ENCODE measurements at places on chromosomes 7 and 10.

GRCh38 chr7:1555046-1555812, 776 bp downstream of the TMEM184A start:
- DNase-seq: peak; percentile 61

DNA sequence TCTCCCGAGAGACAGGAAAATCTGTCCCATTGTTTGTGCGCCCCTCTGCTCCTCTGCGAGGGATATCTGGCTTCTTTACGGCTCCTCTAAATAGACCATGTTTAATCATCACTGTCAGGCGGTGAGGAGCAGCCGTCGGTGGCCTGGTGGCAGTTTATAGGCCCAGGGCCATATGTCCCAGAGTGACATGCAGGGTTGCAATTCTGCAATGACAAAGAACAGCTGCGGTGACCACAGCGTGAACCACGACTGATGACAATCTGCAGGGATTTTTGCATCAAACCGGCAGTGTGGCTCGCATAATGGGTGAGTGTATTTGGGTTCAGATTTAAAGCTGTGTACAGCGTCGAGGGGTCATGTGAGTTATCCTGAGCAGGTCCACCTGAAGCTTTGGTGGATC, 41.5 kb downstream of the GATA3 start:
- no peak for DNase-seq

GRCh38 chr7:94449151-94449725, 54.5 kb downstream of the COL1A2 start:
- DNase-seq: peak; percentile 26

DNA sequence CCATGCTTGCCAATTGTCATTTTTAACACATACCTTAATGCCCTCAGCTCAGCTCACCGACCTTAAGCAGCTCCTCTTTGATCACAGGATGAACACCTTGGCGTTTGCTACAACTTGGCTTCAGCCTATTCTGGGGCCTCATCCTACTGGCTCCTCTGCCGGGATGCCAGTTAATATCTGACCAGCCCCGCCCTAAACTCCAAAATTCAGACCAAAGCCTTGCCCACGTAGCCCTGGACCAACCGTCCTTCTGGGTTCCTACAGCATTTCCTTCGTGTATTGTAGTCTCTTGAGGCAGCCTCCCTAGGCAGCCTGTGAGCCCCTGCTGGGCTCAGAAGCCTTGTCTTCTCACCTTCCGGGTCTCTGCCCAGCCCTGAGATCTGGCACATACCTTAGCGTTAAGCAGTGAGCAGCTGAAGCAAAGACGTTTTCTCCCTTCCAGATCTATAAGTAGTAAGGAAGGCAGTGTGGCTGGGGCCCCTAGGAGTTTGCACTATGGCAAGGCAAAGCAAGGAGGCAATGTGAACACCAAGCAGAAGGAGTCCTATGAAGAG, 836 bp downstream of the ENO4 start:
- no peak for DNase-seq

DNA sequence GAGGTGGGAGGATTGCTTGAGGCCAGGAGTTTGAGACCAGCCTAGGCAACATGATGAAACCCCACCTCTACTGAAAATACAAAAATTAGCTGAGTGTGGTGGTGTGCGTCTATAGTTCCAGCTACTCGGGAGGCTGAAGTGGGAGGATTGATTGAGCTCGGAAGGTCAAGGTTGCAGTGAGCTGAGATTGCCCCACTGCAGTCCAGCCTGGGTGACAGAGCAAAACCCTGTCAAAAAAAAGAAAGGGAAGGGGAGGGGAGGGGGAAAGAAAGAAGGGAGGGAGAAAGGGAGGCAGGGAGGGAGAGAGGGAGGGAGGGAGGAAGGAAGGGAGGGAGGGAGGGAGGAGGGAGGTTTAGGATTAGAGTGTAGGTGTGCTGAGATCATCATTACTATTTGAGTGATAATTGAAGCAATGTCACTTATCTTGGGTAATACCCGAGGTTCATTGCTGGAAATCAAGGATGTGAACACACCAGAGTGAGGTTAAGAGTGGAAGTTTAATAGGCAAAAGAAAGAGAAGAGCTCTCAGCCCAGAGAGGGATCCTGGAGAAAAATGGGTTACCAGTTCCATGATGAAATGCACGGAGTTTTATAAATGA, 27.6 kb downstream of the VCL start:
- DNase-seq: no peak

GRCh38 chr7:98626460-98627412, 9.7 kb downstream of the NPTX2 start:
- no peak for DNase-seq

DNA sequence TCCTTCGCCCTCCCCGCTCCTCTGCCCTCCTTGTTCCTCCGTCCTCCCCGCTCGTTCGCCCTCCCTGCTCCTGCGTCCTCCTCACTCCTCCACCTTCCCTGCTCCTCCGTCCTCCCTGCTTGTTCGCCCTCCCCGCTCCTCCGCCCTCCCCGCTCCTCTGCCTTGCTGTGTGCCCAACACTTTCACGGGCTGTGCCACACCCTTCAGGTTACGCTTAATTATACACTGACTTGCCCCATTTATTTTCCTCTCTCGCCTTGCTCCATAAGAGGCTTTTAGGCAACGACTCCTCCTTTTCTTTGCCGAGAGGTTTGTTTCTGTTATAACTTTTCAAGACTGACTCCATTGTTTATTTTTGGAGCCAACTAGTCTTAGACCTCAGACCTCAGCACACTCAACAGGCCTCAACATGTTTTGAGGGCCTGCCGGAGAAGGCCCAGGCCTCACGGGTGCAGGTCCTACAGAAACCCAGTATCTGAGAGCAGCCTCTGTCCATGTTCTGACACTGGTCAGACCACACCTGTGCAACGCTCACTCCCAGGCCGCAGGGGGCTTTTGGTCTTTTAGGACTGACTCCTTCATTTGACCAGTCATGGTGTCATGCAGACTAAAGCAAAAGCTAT, 18.2 kb upstream of the PRKAG2 start:
- no peak for DNase-seq

- DNase-seq: no peak
Measured at GRCh38 chr7:46315891-46316290, 394.8 kb upstream of the IGFBP3 start.

- peak; percentile 30 for DNase-seq
Measured at GRCh38 chr7:40232242-40232893, 97.6 kb downstream of the SUGCT start.

- no peak for DNase-seq
Measured at GRCh38 chr10:32332299-32332750, 14.6 kb downstream of the EPC1 start.

DNA sequence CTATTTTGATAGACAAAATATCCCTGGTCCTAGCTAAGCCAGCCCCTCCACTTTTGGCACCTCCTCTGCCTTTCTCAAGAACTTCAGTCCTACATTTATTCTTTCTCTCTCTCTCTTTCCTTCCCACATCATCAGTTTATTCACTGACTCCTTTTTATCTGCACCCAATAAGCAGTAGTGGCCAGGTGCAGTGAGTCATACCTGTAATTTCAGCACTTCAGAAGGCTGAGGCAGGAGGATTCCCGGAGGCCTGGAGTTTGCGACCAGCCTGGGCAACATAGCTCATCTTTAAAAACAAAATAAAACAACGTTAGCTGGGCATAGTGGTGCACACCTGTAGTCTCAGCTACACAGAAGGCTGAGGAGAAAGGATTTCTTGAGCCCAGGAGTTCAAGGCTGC, 19.4 kb upstream of the NRP1 start:
- DNase-seq: no peak

DNA sequence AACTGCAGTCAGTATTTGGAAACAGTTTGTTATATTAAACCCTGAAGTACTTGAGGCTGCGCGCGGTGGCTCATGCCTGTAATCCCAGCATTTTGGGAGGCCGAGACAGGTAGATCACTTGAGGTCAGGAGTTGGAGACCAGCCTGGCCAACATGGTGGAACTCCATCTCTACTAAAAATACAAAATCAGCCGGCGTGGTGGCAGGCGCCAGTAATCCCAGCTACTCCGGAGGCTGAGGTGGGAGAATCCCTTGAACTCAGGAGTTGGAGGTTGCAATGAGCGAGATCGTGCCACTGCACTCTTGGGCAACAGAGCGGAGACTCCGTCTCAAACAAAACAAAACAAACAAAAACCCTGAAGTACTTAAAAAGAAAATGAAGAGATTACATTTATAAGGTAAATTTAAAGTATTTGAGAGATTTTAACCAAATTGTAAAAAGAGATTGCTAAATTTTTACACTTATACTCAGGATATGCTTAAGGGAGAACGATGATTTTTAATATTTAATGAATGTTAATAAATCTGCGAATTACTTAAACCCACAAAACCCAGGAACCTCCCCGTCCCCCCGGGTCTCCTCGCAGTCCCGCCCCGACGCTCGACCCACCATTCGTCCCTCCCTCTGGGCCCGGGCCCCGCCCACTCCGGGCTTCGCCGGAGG, 425 bp upstream of the MTG1 start:
- DNase-seq: no peak

GRCh38 chr7:157006829-157007469, 3.5 kb downstream of the MNX1 start:
- DNase-seq: no peak

- DNase-seq: no peak
Measured at GRCh38 chr7:50331564-50332208, 27.2 kb downstream of the IKZF1 start.

GRCh38 chr7:54084340-54084739, 457.8 kb upstream of the VSTM2A start:
- no peak for DNase-seq

DNA sequence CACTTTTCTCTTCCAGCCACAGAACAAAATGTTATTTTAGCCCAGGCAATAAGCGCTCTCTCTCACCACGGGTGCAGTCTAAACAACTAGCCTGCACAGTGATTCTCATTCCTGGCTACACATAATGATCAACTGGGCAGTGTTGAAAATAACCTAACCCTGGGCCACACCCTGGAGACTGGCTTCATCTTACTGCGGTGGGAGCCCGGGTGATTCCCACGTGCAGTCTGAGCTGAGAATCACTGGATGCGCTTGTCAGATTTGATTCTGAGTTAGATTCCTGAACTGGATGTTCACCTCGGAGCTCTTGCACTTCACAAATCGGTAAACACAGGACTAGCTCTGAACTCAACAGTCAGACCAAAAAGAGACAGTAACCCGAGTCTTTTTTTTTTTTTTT, 14.9 kb downstream of the ZC3HAV1 start:
- no peak for DNase-seq

GRCh38 chr10:45450866-45451265, 76.8 kb downstream of the ALOX5 start:
- DNase-seq: no peak

DNA sequence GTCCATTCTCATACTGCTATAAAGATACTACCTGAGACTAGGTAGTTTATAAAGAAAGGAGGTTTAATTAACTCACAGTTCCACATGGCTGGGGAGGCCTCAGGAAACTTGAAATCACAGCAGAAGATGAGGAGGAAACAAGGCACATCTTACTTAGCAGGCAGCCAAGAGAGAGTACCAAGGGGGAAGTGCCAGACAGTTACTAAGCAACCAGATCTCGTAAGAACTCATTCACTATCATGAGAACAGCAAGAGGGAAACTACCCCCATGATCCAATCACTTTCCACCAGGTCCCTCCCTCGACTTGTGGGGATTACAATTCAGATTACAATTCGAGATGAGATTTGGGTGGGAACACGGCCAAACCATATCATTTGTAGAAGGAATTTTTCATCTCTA, 36.3 kb downstream of the NHLRC2 start:
- DNase-seq: no peak

DNA sequence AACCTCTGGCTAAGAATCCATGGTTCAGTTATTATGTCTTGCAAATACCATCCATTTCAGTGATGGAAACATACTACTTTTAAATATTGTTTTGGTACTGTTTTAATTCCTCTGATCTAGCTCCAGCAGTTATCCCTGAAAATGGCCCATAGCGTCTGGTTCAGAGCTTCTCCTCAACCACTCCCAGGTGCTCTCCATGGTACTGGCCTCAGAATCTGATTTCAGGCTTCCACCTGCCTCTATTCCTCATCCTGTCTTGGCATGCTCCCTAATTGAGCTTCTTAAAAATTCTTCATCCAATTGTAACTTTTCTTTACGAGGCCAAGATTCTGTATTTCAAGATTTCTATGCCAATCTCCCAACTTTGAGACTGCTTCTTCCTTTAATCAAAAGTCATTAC, 236.3 kb downstream of the HTR7 start:
- DNase-seq: no peak

- no peak for DNase-seq
Measured at GRCh38 chr7:45116048-45116447, 4.6 kb upstream of the TBRG4 start.

DNA sequence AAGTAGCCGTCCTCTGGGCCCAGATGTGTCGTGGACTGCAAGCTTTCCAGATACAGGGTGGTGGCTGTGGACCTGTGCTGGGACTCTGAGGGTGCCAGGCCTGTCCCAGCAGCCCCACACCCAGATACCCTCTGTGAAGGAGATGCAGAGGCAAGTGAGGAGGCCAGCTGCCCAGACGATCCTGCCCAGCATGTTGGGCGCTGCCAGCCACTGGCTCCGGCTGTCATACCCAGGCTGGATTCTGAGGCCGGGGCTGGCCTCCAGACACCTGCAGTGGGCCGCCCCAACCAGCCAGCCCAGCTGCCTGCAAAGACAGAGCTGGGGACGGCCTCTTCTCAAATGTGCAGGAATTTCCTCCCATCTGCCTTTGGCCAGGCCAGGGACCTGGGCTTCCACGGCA, 39.1 kb upstream of the EBF3 start:
- no peak for DNase-seq

- DNase-seq: no peak
Measured at GRCh38 chr7:130872756-130873448, 138.9 kb upstream of the KLF14 start.

- DNase-seq: no peak
Measured at GRCh38 chr7:82284936-82285519, 158.5 kb downstream of the CACNA2D1 start.

DNA sequence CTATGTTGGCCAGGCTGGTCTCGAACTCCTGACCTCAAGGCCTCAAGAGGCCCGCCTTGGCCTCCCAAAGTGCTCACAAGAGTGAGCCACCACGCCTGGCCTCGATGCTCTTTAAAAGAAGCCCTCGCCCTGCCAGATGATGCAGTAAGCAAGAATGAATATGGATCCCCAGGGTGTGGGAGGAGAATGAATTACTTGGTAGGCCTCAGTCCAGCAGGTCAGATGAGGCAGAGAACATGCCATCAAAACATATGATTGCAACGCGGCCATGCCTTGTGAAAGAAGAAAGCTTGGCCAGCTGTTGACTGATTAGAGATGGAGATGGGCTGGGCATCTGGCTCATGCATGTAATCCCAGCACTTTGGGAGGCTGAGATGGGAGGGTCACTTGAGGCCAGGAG, 68.7 kb downstream of the CAMK1D start:
- DNase-seq: no peak

DNA sequence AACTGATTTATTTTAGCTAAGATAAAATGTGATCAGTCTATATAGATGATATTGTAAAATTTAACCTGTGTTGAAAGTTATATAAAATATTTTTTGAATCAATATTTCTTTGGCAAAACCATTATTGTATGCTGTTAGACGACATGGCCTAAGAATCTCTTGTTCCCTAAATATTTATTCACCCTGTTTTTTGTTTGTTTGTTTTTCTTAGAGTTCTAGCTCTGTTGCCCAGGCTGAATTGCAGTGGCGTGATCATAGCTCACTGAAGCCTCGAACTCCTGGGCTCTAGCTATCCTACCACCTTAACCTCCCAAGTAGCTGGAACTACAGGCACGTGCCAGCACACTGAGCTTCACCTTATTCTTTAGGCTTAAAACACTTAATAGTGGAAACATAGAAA, 410.7 kb downstream of the ARL4A start:
- DNase-seq: no peak

- DNase-seq: peak; percentile 54
Measured at GRCh38 chr7:50721160-50721559, 61.5 kb downstream of the GRB10 start.

Measured in DMS153 (cell line).